GM19239 (cell line): ENCODE measurements at places on chromosomes 12 and 14.
A peak's percentile ranks its signal among the peaks of the same experiment; 100 is the strongest.

GRCh38 chr12:128916425-128916824 lies 63.1 kb downstream of the GLT1D1 start:
- DNase-seq, result no peak

DNA sequence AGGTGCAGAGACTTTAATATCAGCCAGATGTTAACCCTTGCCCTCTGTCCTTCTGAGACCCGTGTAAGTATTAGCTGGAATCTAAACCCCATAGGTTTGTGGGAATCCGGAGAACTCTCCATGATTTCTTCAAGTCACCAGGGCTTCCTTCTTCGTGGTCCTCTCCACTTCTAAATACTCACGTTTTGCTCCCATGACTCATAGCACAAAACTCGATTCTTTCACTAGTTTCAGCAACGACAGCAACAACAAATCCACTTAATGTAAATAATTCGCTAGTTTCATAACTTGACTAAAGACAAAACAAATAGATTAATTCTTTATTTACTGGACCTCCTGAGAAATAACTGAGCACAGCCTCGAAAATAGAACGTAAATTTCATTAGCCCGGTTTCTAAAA lies 4.4 kb upstream of the CLEC2A start:
- no peak for DNase-seq

- DNase-seq, result no peak
Measured at GRCh38 chr12:110533607-110534006, 31.5 kb downstream of the RAD9B start.

GRCh38 chr12:105239304-105239703 lies 3.3 kb upstream of the APPL2 start:
- no peak for DNase-seq

- DNase-seq, result peak; percentile 17
Measured at GRCh38 chr14:52553002-52553670, 500 bp downstream of the GPR137C start.

- DNase-seq, result no peak
Measured at GRCh38 chr12:109439181-109439580, 37.9 kb downstream of the KCTD10 start.

GRCh38 chr14:63981569-63981968 lies 128.8 kb downstream of the SYNE2 start:
- no peak for DNase-seq

DNA sequence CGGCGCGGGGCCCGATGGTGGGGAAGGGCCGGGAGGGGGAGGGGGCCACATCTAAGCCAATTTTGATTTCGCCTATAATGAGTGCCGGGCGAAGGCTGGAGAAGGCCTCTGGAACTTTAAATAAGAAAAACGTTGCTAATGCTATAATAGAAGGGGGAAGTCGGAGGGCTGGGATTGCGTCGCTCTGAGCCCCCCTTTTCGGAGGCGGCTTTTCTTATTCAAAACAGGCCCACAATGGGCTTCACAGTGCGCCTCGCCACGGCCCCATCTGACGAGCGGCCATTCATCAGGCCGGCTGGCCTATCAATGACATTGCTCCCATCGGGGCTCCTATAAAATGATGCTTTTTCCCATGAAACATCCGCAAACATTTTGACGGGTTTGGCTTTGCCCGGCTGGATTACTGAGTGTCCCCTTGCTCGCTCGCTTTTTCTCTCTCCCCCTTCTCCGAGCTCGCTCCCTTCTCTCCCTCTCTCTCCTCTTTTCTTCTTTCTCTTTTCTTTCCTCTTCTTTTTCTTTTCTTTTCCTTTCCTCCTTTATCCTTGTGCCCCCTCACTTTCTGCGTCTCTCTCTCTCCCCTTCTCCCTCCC lies at the start of gene RFX4:
TSS of gene RFX4 (plus strand) at position 364 of the 590 bp plus-strand sequence. CDS start 317 bp downstream, outside the sequence.
- no peak for DNase-seq

- DNase-seq, result no peak
Measured at GRCh38 chr12:113077057-113077858, 20.7 kb downstream of the DTX1 start.

- DNase-seq, result no peak
Measured at GRCh38 chr14:101838476-101838875, 77.0 kb downstream of the PPP2R5C start.

- no peak for DNase-seq
Measured at GRCh38 chr12:66428261-66428660, 126.0 kb downstream of the HELB start.
